Stimulated activated CD8-positive, alpha-beta memory T cell treated with anti-CD3 and anti-CD28 coated beads, Interleukin-15, amount 100 ng/mL, for 24 hours (primary cell): ENCODE measurements at places on chromosomes 1 and 21.
A peak's percentile ranks its signal among the peaks of the same experiment; 100 is the strongest.

- no peak for DNase-seq
Observed at GRCh38 chr1:6547301-6547700, 7.0 kb downstream of the NOL9 start.

GRCh38 chr1:47332779-47333577 lies 612 bp upstream of the CMPK1 start:
- DNase-seq: no peak

GRCh38 chr1:108559215-108560186 lies at the start of gene EEIG2:
EEIG2 (plus strand) TSS chr1:108560100; CDS start chr1:108560429, 329 bp downstream.
- peak; percentile 80 for DNase-seq

DNA sequence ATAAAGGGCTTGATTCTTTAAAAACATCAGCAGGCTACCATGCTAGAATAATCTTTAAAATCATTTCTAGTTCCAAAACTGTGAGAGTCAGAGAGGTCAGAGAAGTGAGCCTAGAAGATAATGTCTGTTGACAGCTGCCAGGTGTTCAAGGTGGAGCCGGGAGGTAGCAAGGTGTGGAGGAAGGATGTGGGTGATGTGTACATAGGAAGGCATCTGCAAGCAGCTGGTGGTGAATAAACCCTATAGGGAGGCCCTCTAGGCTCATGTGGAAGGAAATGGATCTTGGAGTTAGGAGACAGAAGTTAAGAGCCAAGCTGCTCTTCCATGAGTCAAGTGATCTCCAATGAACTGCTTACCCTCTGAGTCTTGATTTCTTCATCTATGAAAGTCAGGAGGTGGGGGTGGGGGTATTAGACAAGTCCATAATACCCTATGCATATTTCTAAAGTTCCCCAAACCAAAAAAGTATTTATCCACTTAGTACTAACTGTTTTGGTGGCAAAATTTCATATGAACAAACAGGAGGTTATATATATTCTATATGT lies 266.3 kb downstream of the RHOU start:
- DNase-seq: no peak

- DNase-seq: no peak
Observed at GRCh38 chr1:38088791-38089190, 42.2 kb upstream of the POU3F1 start.

DNA sequence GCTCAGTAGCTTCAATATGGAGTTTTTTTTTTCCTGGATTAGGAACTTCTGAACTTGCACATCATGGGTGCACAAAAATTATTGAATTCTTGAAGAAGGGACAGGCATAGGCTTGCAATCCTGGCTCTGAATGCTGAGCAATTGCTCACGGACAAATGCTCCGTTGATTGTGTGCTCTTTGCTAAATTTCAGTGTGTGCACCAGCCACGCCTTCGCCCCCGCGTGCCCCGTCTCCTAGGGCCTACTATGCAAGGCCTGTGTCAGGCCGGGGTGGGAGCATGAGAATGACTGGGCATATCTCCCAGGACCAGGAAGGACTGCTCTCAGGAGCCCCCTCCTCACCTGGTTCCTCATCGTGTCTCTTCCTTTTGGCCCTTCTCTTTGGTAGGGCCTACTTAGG lies 17.4 kb downstream of the IL6R start:
- DNase-seq: no peak

DNA sequence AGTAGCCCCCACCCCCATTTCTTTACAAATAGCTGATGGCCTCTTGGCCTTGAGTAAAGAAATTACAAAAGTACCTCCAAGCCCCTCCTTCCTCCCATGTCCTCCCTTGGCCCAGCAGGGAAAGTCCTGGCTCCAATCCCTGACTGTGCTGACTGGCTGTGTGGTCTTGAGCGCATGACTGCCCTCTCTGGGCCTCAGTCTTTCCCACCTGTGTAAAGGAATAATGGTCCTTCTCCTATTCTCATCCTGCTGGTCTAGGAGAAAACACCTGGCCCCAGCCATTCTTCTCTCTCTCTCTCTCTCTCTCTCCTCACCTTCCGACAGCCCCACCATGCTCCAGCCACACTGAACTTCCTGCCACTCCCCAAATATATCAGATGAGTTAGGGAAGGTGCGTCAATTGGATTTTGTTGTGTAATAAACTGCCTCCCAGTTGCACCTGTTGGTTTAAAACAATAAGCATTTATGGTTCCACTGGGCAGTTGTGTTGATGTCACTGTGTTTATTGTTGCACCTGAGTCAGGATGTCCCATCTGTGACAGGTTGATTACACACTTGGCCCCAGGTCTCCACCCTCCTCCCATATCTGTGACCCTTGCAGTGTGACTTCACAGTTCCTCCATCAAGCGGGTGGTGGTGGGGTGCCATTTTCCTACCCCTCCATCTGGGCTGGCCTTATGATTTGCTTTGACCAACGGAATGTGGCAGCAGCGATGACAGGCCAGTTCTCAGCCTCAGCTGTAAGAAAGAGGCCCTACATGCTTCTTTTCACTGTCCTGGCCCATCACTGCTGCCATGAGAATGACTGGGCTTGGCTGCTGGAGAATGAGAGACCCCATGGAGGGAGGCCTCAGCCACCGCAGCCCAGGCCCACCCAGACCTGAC lies 22.3 kb upstream of the LRP8 start:
- no peak for DNase-seq

DNA sequence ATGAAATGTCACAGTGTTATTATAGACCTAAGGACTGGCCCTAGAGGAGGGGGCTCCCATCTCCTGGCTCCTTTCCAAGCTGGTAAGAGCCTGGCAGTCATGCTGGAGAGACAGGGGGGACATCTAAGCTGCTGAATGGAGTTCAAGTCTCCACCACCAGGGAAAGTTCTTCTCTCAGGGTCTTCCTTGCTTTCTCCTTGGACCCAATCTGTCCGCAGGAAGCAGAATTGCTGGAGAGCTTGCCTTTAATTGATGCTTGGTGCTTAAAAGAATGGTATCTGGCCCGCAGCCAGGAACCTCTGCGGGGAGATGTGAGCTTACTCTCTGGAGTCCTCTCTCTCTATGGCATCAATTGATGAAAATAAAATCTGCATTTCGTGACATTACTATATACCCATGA lies 25.1 kb downstream of the IRF2BP2 start:
- DNase-seq: no peak
